Kasumi-1 (cell line): ENCODE measurements at places on chromosomes 5 and 9.
A peak's percentile ranks its signal among the peaks of the same experiment; 100 is the strongest.

DNA sequence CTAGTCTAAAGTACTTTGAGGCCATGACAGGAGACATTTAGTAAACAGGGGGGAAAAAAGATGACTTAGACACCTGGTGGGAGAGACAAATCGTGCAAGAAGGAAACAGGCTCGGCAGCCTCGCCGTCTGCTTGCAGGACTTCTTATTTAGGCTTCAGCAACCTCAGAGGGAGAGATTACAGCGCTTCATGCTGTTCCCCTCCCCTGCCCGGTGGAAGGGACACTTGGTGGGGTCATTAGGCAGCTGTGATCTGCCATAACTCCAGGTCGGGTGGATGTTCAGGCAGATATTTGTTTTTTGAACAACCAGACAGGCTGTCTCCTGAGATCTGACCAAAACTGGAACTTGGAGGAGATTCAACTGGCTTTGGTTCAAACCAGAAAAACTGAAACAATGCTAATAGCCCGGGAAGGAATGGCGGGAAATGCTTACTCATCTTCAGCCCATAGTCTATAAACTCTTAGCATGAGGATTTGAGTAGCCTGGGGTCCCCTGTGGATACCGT, 38.1 kb upstream of the CD180 start:
- no peak for DNase-seq

DNA sequence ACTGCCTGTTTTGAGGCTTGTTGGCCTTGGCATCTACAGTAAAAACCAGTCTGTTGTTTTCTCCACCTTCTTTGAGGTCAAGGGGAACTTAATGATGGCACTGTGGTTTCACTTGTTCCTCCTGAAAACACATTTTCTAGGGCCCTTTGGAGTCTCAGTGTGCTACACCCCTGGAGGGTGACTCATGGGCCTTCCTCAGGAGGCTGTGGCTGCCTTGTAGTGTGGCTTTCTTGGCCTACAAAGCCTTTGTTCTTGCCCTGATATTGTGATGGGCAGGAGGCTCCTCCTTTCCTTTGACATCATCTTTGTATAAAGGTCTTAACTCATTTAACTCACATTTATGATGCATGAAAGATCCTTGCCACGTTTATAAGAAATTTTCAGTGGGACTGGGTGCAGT, 56.3 kb upstream of the GPBP1 start:
- peak; percentile 21 for DNase-seq

GRCh38 chr5:60395712-60396329, 304.1 kb downstream of the DEPDC1B start:
- DNase-seq: no peak

DNA sequence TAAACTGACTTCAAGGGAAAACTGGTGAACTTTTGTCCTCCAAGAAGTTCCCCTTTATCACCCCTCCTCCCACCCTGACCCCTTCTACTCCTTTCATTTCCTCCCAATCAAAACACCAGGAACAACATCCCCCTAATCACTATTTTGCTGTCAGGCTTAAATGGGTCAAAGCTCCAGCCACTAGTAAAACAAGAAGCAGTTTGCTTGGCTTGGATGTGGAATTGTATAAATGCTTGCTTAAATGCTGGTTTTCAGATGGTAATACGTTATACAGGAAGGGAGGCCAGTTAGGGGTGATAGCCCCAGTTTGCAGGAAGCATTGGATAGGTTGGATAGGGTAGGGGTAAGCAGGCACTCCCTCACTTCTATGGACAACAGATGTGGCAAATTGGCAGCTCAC, 473.6 kb downstream of the AGTPBP1 start:
- DNase-seq: no peak

- DNase-seq: no peak
Measured at GRCh38 chr5:125722550-125722949, 700.7 kb upstream of the GRAMD2B start.

DNA sequence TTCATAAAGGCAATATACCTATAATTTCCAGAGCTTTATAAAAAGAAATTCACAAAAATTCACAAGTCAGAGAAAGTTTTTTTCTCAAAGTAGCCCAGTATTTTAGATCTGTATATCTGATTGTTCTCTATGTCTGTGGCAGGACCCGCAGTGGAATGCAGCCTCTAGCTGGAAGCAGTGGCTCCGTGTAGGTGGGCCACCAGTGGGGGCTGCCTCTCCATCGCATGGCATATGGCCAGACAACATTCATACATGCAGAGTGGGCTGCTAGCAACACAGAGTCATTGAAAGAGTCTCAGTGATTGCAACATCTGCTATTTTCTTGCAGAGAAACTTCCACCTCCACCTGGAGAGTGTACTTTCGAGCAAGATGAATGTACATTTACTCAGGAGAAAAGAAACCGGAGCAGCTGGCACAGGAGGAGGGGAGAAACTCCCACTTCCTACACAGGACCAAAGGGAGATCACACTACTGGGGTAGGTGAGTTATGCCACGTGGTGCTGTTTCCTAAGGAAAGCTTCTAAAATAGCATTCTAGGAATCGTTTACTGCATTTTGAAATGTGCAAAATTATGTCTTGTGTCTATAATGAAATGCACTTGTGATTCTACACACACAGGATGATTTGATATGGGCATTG, 88.5 kb upstream of the SMC5 start:
- DNase-seq: no peak

- DNase-seq: no peak
Measured at GRCh38 chr9:128729302-128729701, 5.4 kb upstream of the ZDHHC12 start.

- DNase-seq: peak; percentile 52
Measured at GRCh38 chr9:130042885-130043653, at the start of gene FNBP1. Gene FNBP1 (minus strand): TSS chr9:130043189. CDS start chr9:130042975, 214 bp downstream.
